Mammary epithelial cell (primary cell): ENCODE measurements at places on chromosomes 1 and 21.
A peak's percentile ranks its signal among the peaks of the same experiment; 100 is the strongest.

- peak; percentile 12 for DNase-seq
Measured at GRCh38 chr1:22557341-22557950, 5.8 kb upstream of the EPHA8 start.

DNA sequence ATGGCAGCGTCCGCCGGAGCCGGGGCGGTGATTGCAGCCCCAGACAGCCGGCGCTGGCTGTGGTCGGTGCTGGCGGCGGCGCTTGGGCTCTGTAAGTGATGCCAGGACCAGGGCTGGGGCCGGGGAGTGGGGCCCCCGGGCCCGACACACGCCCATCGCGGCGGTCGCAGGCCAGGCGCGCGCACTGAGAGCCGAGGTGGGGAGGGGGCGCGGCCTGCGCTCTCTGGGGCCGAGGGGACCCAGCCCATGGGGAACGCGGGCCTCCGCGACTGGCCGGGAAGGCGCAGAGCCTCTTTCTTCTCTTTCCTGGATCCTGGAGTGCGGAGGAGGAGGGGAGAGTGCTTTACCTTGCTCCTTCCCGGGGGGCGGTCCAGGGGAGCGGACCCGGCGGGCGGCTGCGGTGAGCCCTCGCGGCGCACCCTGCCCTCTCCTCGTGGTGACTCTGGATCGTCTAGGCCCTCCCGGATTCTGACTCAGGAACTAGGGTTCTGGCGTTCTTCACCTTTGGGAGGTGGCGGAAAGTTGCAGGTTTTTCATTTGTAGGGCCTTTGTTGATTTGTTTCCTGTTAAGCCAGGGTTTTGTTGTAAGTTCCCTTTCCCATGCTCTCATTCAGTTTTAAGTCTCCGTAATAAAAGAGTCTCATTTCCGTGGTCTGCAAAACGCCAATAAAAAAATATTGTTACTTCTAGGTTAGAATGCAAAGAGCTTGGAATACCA is 529 bp downstream of the MPZL1 start:
- peak; percentile 68 for DNase-seq

- DNase-seq: no peak
Measured at GRCh38 chr1:93347334-93347899, 1.7 kb downstream of the DR1 start.

DNA sequence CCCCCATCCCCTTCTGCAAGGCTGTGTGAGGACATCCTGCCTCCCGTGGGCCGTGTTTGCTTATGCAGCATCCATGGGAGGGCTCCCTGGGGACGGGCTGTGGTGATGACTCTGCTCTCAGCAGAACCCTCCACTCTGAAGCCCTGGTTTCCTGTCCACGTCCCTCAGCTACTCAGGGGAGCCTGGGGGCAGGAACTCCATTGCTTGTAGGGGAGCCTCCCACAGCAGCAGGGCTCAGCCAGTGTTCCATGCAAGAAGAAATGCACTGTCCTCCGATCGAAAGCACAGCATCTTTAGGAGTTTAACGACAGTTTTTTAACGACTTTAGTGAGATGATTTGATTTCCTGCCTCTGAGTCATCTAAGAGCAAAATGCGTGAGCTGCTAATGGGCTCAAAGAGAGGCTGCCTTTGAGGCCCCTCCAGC is 8.3 kb upstream of the KCNAB2 start:
- DNase-seq: no peak

DNA sequence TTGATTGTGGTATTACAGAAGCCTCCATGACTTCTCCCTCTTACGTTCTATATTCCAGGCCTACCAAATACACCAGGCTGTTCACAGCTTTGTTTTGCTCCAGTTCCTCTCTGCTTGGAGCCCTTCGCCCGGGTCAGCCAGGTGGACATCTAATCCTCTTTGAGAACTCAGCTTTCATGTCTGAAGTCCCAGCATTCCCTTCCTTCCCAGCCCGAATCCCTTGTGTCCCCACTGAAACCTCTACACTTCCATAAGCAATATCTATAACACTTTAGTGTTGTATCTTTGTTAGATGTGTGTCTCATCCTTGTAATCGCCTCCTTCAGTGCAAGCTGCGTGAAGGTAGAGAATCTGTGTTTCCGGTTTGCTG is 1.9 kb downstream of the RNF11 start:
- peak; percentile 35 for DNase-seq

- DNase-seq: no peak
Measured at GRCh38 chr1:64877151-64877550, 89.2 kb downstream of the JAK1 start.

GRCh38 chr1:27296773-27297291 is 25.1 kb upstream of the TMEM222 start:
- DNase-seq: no peak

GRCh38 chr1:224762701-224763100 is 146.6 kb downstream of the CNIH3 start:
- DNase-seq: no peak
